ENCODE measurements at places on chromosomes 6 and 20. TPM values are rescaled to one million over a fixed set of nuclear protein-coding genes. Genes with fewer than 3 reads are reported as not detected.

DNA sequence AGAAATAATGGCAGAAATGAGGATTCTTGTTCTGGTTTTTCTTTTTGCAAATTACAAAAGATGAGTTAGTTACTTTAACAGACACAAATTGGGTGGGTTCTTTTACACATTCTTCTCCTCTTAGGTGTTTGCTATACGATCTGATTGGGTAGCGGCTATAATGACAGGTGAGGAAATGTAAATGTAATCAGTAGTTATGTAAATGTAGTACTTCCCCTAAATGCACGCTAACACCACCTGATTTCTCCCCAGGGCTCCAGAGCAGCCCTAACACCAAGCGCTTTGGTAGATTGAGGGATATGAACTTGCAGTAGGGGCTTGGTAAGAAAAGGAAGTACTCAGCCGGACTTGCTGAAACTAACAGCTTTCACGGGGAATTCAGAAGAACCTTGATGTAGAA, 499.4 kb upstream of the NOX3 start:
- H3K27ac ChIP-seq: no peak overlapping the region
- DNase-seq: no peak
- H3K27me3 ChIP-seq: no peaks in the 10 kb centered on the region
- no peaks in the 10 kb centered on the region for H3K36me3 ChIP-seq
- no peaks in the 10 kb centered on the region for H3K4me1 ChIP-seq

The ZSCAN26 gene
- total RNA-seq: 3.8 TPM

The FAXC gene
- not detected for total RNA-seq

The LRP11 gene
- total RNA-seq: 1.9 TPM

The PNLDC1 gene
- total RNA-seq: 0.54 TPM

DNA sequence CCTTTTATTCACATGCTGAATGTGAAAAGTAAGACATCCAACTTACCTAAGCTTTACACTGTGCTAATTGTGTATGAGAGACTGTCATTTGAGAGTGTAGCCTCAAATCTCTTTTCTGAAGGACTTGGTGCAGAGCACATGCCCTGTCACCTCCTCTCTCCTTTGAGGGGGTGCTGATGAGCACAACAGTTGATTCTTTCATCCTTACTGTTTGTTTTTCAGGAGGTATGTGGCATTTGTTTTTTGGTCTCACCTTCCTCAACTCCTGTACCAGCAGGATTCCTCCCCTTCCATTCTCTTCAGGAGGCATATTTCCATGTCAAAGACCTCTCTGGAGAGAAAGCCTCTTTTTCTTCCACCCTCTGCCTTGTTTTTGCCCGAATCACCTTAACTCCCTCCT, 252.6 kb upstream of the CITED2 start:
- H3K4me1 ChIP-seq: peaks cover 3% of the 10 kb centered on the region
- no peak for DNase-seq
- no peak overlapping the region for H3K4me3 ChIP-seq
- H3K36me3 ChIP-seq: no peaks in the 10 kb centered on the region
- no peak overlapping the region for H3K27ac ChIP-seq
- H3K27me3 ChIP-seq: peaks cover 16% of the 10 kb centered on the region

DNA sequence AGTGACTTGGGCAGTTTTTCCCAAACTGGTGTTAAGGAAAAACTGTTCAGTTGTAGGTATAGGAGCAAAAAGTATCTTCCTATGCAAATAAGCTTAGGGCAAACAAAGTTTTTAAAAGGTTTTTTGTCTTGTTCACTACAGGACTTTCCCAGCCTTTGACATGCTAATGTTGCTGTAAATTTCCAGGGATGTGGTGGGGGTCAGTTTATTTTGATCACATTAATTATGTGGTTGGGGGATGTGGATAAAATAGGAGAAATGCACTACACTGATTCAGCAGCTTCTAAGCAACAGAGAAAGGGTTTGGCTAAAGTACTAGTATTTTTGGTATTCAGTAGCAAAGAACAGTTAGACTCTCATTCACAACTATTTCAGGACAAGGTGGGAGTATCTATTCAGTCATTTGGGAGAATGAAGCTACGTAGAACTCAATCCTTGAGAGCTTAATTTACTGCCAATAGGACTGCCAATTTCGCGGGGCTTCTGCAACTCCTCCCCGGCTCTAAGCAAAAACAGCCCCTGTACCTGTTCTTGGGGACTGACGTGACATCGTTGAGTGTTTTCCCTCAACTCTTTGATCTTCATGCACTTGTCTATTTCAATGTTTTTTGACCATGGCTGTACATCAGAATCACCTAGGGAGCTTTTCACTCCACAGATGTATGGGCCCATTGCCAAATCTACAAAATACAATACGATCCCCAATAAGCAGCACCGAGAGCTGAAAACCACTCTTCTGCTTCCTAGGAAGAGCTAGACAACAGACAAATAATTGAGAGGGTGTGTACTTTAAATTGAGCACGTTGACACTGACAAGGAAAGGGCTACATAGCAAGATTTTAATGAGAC, 94.8 kb upstream of the NHSL1 start:
- H3K4me1 ChIP-seq: peaks cover 30% of the 10 kb centered on the region
- DNase-seq: no peak
- peak overlapping the region; percentile 68 for H3K4me3 ChIP-seq
- H3K27me3 ChIP-seq: peaks cover 2% of the 10 kb centered on the region
- no peaks in the 10 kb centered on the region for H3K36me3 ChIP-seq
- H3K27ac ChIP-seq: no peak overlapping the region

The HS3ST5 gene
- total RNA-seq: not detected

DNA sequence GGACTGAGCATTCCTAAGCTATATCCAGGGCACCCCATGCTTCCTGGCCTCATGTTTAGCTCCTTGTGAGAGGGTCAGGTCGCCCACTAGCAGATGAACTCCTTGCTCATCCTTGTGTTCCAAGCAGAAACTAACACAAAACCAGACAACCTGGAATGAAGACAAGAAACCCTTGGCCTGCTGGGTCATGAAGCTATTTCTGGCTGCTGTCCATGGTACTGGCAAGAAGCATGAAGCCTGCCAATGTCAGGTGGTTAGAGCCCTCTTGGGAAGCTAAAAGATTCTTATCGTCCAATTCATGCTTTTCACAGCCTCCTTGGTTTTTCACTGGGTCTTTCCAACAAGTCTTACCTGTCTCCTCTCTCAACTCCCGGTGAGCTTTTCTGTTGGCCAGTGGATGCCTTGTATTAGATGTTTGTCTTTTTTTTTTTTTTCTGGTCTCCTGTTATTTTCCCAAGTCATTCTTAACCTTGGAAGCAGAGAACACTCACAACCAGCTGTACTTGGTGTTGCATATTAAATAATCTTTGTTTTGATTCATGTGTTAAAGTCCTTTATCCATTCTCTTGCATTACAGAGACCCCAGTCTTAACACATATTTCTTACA, 180.3 kb downstream of the ANKRD60 start:
- peak; percentile 7 for DNase-seq
- H3K27me3 ChIP-seq: peaks cover 10% of the 10 kb centered on the region
- H3K4me1 ChIP-seq: no peaks in the 10 kb centered on the region

GRCh38 chr20:9142809-9143208, 73.9 kb downstream of the PLCB4 start:
- no peak overlapping the region for H3K4me3 ChIP-seq
- H3K27ac ChIP-seq: no peak overlapping the region
- no peaks in the 10 kb centered on the region for H3K27me3 ChIP-seq
- H3K36me3 ChIP-seq: no peaks in the 10 kb centered on the region
- no peak for DNase-seq

DNA sequence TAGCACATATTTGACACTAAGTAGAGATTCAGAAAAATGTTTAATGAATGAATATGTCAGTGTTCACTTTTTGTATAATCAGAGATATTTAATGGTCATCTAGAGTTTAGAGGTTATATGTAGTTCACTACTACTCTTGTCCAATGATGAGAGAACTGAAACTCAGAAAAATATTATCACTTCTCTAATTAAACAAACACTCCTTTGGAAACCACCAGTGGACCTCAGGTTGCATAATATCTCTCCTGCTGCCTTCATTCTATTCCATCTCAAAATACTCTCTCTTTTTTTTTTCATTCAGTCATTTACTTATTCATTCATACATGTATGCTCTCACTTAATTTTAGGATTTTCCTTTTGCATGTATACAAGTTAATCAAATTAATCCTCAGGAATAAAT, 423.1 kb upstream of the RNF217 start:
- H3K36me3 ChIP-seq: no peaks in the 10 kb centered on the region
- no peak for DNase-seq
- no peaks in the 10 kb centered on the region for H3K27me3 ChIP-seq

GRCh38 chr6:4270001-4270400, 134.6 kb upstream of the ECI2 start:
- no peak for DNase-seq
- H3K4me3 ChIP-seq: no peak overlapping the region
- no peaks in the 10 kb centered on the region for H3K4me1 ChIP-seq
- no peak overlapping the region for H3K27ac ChIP-seq
- peaks cover 6% of the 10 kb centered on the region for H3K27me3 ChIP-seq

The PSMB8 gene
- total RNA-seq: 371 TPM

The GGTLC1 gene
- total RNA-seq: not detected

DNA sequence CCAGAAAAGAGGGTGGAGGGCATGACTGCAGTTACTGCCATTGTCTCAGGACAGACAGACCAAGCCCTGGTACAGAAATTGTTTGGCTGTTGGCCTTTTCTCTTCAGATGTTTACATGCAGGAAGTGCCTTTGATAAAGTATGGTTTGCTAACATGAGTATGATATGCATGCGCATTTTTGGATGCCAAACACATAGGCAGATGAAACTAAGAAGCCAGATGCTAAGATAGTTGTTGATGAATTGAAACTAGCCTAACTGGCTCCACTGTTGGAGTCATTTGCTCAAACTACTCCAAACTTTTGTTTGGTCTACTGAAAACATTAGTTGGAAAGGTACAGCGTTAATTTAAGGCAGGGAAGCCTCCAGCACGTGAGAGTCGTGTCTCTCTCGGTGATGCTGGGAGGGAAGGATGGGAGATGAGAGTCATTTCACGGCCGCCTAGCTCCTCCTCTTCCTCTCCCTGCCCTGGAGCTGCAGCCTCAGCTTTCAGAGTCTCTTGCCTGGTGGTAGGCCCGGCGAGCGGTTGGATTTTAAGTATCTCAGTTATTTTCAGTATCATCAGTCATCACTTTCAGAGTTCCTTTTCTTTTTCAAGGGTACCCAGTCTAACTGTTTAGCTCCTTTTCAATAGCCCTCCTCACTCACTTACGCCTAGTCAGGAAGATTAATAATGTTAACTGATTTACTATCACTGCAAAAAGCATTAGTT, 29.7 kb downstream of the RREB1 start:
- H3K27me3 ChIP-seq: no peaks in the 10 kb centered on the region
- H3K4me1 ChIP-seq: peaks cover 80% of the 10 kb centered on the region
- peak overlapping the region; percentile 95 for H3K27ac ChIP-seq
- H3K4me3 ChIP-seq: peak overlapping the region; percentile 61
- DNase-seq: peak; percentile 86

DNA sequence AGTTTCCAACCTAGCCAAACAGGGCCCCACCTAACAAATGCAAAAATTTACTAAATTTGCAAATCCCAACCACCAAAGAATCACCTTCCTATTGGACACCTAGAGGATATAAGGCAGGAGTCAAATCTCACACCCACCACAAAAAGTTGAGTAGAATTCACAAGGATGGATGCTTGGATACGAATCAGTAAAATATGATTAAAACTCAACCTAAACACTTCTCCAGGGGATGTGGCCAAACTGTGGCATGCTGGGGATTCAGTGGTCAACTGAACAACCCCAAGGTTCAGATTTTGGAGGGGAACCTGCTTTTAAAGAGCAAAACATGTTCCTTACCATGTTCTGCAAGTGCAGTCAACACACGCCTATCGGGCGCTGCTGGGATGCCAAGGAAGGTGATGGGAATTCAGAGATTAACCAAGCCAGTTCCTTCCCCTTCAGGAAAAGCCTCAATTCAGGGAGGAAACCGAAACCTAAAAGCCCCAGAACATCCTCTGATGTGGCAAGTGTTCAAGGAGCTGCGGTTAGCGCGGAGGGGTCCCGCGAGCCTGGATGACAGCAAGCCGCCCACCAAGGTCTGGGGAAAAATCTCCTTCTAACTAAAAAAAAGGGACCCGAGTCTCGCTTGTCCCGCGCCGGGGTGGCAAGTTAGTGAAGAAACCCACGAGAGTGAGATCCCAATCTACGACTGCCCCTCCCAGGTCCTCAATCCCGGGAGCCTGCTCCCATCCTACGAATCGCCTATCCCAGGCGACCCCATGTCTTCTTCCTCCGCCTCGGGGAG, 902 bp downstream of the SAMHD1 start:
- DNase-seq: peak; percentile 64
- no peaks in the 10 kb centered on the region for H3K27me3 ChIP-seq
- H3K36me3 ChIP-seq: peaks cover 17% of the 10 kb centered on the region
- peak overlapping the region; percentile 87 for H3K27ac ChIP-seq
- peaks cover 50% of the 10 kb centered on the region for H3K4me1 ChIP-seq
- peak overlapping the region; percentile 92 for H3K4me3 ChIP-seq

DNA sequence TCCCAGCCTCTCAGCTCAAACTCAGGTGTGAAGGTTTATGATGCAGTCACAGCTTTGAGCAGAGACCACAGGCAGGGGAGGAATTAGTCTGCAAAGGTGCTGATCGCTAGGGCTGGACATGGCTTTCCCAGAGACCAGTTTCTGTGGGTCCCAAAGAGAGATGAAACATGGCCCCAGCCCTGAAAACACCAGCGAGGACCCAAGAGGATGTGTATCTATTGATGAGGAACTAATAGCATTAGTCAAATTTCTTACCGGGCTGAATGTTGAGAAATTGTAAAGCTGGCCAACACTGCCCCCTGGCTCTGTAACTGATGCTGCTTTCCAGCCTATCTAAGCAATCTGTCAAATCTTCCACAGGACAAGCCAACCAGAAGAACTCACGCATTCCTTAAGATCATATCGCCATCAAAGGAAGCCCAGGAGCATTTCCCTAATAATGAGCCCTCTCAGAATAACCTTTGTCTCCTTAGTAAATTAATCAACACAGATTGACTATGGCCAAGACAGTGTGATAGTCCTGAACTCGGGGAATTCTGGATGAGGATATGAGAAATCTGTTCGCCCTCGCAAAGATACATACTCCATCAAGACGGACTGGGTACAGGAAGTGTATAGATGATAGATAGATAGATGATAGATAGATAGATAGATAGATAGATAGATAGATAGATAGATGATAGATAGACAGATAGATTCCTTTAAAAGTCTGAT, 7.8 kb upstream of the ACSS1 start:
- H3K27me3 ChIP-seq: peaks cover 15% of the 10 kb centered on the region
- peaks cover 4% of the 10 kb centered on the region for H3K4me1 ChIP-seq
- DNase-seq: peak; percentile 83
- no peaks in the 10 kb centered on the region for H3K36me3 ChIP-seq
- no peak overlapping the region for H3K27ac ChIP-seq

- no peak overlapping the region for H3K4me3 ChIP-seq
- no peak for DNase-seq
- no peaks in the 10 kb centered on the region for H3K36me3 ChIP-seq
- no peak overlapping the region for H3K27ac ChIP-seq
These were observed 843.9 kb downstream of the QKI start for GRCh38 chr6:164258421-164258820.

DNA sequence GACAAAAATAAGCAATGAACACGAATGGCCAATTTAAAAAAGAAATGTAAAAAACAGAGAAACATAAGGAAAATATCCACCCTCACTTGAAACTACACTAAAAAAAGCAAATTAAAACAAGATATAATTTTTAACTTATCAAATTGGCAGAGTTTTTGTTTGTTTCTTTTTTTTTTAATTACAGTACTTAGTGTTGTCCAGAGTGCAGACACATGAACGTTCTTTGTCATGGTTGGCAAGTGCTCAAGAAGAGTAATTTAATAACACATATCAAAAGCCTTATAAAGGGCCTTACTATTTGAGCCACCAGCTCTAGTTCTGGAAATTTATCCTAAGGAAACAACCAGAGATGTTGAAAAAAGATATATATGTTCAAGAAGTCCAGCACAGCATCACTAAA, 142.3 kb downstream of the ATXN1 start:
- H3K27ac ChIP-seq: peak overlapping the region; percentile 19
- H3K4me1 ChIP-seq: peaks cover 28% of the 10 kb centered on the region
- DNase-seq: no peak
- H3K27me3 ChIP-seq: no peaks in the 10 kb centered on the region
- no peak overlapping the region for H3K4me3 ChIP-seq
- H3K36me3 ChIP-seq: peaks cover 6% of the 10 kb centered on the region

Data from activated CD8-positive, alpha-beta T cell treated with anti-CD3 and anti-CD28 coated beads for 36 hours (primary cell).